Left hindlimb (tissue), 1 donor: ENCODE measurements at places on chromosomes 16 and 17.

DNA sequence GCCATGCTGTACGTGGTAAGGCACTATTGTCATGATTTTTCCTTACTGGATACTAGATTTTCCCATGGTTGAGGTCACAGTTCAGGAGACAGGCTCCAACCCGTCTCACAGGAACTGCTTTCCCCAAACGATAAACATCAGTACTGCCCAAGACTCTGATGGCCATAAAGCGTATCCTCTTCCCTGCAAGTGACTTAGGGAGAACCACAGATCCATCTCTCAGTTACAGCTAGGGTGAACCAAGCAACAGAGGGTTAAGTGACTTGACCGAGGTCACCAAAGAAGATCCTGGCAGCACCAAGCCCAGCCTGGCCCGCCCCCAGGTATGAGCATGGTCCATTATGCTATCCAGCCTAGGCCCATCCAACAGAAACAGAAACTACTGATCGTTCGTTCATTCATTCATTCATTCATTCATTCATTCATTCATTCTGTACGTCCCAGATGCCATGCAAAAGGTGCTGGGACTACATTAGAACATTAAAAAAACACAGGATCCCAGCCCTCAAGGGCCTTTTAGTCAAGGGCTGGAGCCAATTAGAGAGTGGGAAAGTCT, 31.0 kb downstream of the MYH11 start:
- no peak for DNase-seq

GRCh38 chr16:69513180-69513966, 52.4 kb upstream of the NFAT5 start:
- DNase-seq: no peak

DNA sequence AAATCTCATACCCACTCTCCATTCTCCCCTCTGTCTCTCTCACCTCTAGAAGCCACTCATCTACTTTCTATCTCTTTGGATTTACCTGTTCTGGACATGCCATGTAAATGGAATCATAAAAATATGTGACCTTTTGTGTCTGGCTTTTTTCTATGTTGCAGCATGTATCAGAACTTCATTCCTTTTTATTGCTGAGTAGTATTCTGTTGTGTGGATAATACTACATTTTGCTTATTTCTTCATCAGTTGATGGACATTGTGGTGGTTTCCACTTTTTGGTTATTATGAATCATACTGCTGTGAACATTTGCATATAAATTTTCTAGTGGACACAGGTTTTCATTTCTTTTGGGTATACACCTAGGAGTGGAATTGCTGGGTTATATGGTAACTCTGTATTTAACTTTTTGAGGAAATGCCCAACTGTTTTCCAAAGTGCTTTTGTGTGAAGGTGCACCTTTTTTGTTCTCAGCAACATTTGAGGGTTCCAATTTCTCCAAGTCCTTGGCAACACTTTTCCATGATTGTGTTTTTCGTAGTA, 18.2 kb downstream of the MRTFB start:
- no peak for DNase-seq

GRCh38 chr17:9098242-9098825, 77.0 kb downstream of the NTN1 start:
- no peak for DNase-seq

GRCh38 chr16:66918803-66919568, at the start of gene CDH16:
CDH16 (minus strand) TSS chr16:66918885; CDS start chr16:66918065, 820 bp downstream.
- DNase-seq: no peak

- DNase-seq: no peak
Measured at GRCh38 chr16:9270424-9270823, 179.0 kb downstream of the HAPSTR1 start.

DNA sequence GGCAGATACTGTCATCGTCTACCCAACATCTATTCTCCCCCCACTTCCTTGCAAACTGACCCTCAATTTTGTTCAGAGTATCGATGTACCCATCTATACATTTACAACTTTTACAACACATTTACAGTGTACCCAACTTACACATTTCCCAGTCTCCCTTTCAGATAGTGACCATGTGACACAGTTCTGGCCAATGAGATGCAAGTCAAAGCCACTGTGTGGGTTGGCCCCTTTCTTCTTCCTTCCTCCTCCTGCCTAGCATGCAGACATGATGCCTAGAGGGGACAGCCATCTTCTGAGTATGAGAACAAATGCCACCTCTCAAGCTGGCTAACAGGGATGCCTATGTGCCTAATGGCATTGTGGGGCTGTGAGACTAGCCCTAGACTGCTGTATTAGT, 11.3 kb upstream of the NFAT5 start:
- no peak for DNase-seq

DNA sequence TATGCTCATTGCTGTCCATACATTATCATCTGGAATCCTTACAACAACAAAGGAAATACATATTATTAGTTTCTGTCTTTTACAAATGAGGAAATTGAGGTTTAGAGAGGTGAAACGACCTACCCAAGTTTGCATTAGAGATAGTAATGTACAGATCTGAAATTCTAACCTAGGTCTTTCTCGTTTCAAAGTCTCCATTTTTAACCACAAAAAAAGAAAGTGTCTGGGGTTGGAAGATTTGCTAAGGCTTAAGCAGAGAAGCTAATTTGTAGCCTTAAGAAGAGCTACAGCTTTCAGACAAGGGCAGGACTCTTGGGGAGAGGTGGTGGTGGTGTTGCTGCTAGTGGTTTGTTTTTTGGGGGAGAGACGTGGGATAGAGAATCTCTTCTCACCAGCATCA, 19.2 kb downstream of the CIITA start:
- no peak for DNase-seq

- no peak for DNase-seq
Measured at GRCh38 chr16:50155925-50156324, 2.8 kb downstream of the TENT4B start.

- DNase-seq: peak; percentile 56
Measured at GRCh38 chr17:29390851-29391631, 878 bp downstream of the TAOK1 start.

GRCh38 chr16:15772579-15773293, 84.1 kb downstream of the MYH11 start:
- no peak for DNase-seq

GRCh38 chr16:77116856-77117255, 74.1 kb upstream of the MON1B start:
- DNase-seq: no peak

GRCh38 chr17:50027172-50027880, 28.6 kb upstream of the ITGA3 start:
- DNase-seq: peak; percentile 51

DNA sequence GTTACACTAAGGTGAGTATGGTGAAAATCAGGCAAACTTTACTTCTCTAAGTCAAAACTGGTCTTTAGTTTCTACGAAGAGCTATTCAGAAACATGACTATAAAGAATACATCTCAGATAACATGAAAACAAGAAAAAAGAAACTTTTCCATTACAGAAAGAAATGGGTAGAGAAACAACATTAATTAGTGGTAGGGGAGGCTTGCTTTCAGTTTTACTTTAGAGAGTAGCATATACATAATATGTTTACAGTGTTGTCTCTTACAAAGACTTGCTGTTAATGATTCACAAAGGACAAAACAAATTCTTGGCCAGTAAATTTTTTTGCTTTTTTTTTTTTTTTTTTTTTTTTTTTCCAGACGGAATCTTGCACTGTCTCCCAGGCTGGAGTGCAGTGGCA, 34.2 kb downstream of the CRLF3 start:
- no peak for DNase-seq

DNA sequence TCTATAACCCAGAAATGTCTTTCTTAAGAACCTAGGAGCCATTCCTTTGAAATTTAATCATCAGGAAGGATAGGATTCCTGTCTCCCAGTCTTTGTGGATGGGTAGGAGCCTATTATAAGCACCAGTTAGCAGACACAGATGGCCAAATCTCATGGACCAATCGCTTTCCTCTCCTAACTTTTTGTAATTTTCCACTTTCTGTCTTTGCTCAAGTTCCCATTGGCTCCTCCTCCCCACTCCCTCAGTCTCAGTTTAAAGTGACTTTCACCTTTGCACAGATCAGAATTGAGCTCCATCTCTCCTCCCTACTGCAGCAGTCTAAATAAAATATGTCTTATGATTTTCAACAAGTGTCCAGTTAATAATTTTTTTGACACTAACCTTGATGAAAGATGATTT, 192.3 kb downstream of the HS3ST3A1 start:
- no peak for DNase-seq

- no peak for DNase-seq
Measured at GRCh38 chr17:75645889-75646637, 12.8 kb downstream of the SMIM5 start.

GRCh38 chr17:80106176-80106575, 4.8 kb downstream of the GAA start:
- peak; percentile 66 for DNase-seq

DNA sequence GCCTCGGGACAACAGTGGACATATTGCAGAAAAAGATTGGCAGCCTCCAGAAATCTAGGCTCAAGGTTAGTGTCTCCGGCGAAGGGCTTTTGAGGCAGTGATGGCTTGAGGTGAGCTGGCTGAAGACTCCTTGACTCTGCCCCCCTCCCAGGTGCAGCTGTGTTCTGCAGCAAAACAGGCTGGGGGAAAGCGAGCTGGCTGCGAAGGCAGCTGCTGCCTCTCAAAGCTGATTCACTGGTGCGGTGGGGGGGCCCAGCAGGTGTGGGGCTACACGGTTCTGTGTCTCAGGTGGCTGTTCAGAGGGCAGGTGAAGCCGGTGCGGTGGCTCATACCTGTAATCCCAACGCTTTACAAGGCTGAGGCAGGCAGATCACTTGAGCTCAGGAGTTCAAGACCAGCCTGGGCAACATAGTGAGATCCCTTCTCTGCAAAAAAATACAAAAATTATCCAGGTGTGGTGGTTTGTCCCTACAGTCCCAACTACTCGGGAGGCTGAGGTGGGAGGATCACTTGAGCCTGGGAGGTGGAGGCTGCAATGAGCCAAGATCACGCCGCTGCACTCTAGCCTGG, 22.9 kb downstream of the C16orf96 start:
- DNase-seq: no peak

- no peak for DNase-seq
Measured at GRCh38 chr16:64428463-64429113, 693.3 kb downstream of the CDH11 start.

DNA sequence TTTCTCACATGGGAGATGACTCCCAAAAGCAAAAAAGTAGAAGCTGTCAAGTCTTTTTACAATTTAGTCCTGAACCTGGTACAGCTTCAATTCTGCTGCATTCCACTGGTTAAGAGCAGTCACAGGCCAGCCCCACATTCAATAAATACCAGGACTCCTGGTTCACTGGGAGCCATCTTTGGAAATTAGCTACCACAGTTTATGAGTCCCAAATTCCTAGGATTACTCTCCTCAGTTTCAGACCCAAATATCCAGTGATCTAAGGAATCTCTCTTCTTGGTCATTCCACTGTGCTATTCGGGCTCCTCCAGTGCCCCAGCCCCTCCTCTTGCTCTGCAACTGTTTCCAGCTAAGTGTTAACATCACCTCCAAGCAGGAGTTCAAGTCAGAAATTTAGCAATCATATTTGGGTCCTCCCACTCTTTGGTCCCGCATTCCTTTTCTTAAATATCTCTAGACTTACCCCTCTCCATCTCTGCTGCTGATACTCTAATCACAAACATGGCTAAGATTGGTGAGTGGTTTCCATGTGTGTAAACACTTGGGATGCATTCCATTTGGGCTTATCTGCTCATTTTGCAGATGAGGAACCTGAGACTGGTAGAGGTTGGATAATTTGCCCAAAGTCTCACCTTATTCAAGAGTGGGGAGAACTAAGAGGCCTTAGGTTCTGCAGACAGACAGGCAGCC, 9.6 kb upstream of the WIPF2 start:
- no peak for DNase-seq

DNA sequence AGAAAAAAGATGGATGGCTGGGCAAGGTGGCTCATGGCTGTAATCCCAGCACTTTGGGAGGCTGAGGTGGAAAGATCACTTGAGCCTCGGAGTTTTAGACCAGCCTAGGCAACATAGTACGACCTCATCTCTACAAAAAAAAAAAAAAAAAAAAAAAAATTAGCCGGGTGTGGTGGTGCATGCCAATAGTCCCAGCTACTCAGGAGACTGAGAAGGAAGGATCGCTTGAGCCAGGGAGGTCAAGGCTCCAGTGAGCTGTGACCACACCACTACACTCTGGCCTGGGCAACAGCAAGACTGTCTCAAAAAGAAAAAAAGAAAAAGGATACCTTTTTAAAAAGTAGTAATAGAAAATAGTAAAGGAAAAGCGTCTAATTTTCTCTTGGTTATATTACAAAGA, 20.7 kb downstream of the ZNF652 start:
- no peak for DNase-seq

DNA sequence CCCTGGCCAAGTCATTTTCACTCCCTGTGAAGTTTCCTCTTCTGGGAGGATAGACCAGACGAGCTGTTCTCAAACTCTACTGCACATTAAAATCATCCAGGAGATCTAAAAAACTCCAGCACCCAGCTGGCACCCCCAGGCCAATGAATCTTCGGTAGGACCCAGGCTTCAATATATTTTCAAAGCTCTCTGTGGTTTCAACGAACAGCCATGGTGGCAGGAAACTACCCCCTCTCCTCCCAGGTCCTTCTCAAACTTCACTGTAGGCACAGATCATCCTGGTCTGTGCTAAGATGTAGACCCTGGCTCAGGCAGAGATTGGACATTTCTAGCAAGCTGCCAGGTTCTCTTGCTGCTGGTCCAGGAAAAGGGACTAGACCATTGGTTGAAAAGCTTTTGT, 38.7 kb upstream of the GRIN2A start:
- no peak for DNase-seq

DNA sequence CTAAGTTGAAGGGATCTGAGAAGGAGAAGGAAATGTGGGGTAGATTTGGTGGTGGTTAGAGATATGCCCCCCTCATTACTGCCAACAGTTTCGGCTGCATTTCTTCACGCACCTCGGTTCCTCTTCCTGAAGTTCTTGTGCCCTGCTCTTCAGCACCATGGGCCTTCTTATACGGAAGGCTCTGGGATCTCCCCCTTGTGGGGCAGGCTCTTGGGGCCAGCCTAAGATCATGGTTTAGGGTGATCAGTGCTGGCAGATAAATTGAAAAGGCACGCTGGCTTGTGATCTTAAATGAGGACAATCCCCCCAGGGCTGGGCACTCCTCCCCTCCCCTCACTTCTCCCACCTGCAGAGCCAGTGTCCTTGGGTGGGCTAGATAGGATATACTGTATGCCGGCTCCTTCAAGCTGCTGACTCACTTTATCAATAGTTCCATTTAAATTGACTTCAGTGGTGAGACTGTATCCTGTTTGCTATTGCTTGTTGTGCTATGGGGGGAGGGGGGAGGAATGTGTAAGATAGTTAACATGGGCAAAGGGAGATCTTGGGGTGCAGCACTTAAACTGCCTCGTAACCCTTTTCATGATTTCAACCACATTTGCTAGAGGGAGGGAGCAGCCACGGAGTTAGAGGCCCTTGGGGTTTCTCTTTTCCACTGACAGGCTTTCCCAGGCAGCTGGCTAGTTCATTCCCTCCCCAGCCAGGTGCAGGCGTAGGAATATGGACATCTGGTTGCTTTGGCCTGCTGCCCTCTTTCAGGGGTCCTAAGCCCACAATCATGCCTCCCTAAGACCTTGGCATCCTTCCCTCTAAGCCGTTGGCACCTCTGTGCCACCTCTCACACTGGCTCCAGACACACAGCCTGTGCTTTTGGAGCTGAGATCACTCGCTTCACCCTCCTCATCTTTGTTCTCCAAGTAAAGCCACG, 28.3 kb downstream of the STH start:
- DNase-seq: no peak
